ENCODE measurements at places on chromosomes 7 and 10.

GRCh38 chr7:95396136-95397032 lies at the start of gene PON3:
TSS of gene PON3 (minus strand) at chr7:95396375. CDS start at chr7:95396350, 25 bp downstream.
- peak; percentile 60 for DNase-seq

GRCh38 chr10:12489806-12490205 lies 140.5 kb downstream of the CAMK1D start:
- no peak for DNase-seq

DNA sequence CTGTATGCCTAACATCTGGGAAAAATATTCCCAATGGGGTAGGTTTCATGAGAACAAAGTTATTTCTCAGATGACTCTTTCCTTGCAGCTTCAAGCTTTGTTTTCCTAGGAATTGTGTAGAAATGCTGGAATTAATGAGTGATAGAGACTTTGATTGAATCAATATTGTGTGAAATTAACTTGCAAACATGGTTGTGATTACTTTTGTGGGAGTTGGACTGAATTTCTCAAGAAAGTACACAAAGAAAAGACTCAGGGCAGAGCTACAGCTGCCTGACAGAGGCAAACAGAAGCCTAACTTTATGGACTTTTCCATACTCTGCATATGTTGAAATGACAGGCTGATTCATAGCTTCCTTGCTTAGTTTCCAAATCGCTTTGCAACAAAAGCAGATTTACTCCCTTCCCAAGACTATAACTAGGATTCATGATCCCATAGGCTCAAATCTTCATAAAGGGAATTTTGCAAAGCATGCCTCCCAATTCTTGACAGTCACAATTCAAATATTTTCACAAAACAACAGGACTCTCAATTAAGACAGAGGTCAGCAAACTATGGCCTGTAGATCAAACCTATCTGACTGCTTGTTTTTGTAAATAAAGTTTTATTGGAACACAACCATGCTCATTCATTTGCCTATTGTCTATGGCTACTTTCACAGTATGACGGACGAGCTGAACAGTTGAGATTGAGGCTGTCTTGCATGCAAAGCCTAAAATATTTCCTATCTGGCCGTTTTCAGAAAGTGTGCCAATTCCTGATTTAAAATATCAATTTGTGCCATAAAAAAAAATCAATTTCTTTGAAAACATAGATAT lies 27.6 kb downstream of the NRP1 start:
- no peak for DNase-seq

DNA sequence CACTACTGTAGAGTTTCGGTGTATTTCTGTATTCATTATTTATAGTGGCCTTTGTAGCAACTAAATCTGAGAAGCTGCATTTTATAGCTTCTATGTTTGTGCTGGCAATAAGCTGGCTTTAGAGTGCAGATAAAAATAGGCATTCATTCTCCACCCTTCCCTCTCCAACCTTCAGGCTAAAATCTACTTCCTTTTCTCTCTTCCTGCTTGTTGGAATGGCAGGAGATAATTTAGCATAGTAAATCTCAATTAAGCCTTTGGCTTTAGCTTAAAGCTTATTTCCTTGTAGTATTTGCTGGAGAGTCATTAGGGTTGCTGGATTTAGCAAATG lies 58.5 kb downstream of the CPVL start:
- DNase-seq = no peak

- no peak for DNase-seq
Observed at GRCh38 chr10:5195727-5196374, 786 bp upstream of the AKR1C4 start.

GRCh38 chr10:15333909-15334649 lies 37.0 kb downstream of the FAM171A1 start:
- DNase-seq = no peak

GRCh38 chr7:7201578-7202374 lies 19.4 kb downstream of the C1GALT1 start:
- peak; percentile 64 for DNase-seq

DNA sequence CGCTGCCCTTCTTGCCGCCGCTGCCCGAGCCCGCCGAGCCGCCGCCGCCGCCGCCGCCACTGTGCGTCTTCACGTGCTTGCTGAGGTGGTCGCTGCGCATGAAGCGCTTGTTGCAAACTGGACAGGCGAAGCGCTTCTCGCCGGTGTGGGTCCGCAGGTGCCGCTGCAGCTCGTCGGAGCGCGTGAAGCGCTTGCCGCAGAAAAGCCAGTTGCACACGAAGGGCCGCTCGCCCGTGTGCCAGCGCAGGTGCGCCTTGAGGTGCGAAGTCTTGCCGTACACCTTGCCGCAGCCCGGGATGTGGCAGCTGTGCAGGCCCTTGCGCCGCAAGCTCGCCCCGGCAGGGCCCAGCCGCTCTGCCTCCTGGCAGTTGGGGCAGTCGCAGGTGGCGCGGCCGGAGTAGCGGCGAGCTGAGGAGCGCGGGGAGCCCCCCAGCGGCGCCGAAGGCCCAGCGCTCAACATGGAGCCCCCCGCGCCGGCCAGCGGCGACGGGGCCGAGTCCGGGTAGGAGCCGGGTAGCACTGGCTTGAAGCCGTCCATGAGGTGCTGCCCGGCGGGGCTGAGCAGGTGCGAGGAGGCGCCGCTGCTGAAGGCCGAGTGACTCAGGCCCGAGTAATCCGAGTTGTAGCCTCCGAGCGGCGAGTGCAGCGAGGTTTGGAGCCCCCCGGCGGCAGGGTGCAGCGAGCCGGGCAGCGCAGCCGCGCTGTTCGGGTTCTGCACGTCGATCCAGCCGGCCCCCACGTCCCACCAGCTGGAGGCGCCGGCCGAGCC lies 2.1 kb downstream of the SP8 start:
- peak; percentile 49 for DNase-seq

- no peak for DNase-seq
Observed at GRCh38 chr10:1132584-1132983, 76.4 kb downstream of the WDR37 start.

Measured in activated CD4-positive, alpha-beta T cell treated with anti-CD3 and anti-CD28 coated beads for 36 hours (primary cell).